CD14-positive monocyte (primary cell): ENCODE measurements at places on chromosomes 3 and 15.

- no peak for DNase-seq
- no peaks in the 10 kb centered on the region for H3K36me3 ChIP-seq
- H3K27ac ChIP-seq = no peak overlapping the region
- H3K27me3 ChIP-seq = no peaks in the 10 kb centered on the region
- no peaks in the 10 kb centered on the region for H3K4me1 ChIP-seq
These were observed 28.6 kb upstream of the OR5K1 start for GRCh38 chr3:98434412-98434811.

DNA sequence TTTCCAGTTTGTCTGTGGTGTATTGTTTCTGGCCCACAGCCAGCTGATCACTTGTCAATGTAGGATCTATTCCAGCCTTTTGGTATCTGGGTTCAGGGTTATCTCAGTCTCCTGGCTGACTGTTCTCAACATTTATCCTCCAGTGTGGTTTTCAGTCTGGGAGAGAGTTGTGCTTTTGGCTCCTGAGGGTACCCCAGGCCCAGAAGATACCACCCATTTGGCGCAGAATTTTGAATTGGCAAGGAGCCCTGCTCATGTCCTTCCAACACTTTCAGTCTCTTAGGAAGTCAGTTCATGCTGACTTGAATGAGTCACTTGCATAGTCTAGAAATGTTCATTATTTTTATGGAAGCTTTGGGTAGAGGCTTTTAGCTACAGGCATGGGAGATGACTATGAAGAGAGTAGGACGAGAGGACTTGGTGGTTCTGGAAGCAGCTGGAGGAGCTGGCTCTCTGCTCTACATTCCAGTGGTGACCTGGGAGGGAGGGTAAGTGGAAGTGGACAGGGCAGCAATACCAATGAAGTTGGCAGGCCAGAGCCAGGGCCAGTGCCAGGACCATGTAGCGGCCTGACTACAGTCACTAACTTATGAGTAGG lies 7.2 kb downstream of the POLR2H start:
- peaks cover 16% of the 10 kb centered on the region for H3K4me1 ChIP-seq
- H3K36me3 ChIP-seq = peaks cover 17% of the 10 kb centered on the region
- H3K4me3 ChIP-seq = no peak overlapping the region
- no peak for DNase-seq
- no peaks in the 10 kb centered on the region for H3K27me3 ChIP-seq

- H3K27ac ChIP-seq = no peak overlapping the region
- no peaks in the 10 kb centered on the region for H3K4me1 ChIP-seq
- no peak for DNase-seq
- H3K4me3 ChIP-seq = no peak overlapping the region
- peaks cover 24% of the 10 kb centered on the region for H3K36me3 ChIP-seq
- H3K27me3 ChIP-seq = no peaks in the 10 kb centered on the region
These were observed 115.6 kb downstream of the GSK3B start for GRCh38 chr3:119978554-119979208.

DNA sequence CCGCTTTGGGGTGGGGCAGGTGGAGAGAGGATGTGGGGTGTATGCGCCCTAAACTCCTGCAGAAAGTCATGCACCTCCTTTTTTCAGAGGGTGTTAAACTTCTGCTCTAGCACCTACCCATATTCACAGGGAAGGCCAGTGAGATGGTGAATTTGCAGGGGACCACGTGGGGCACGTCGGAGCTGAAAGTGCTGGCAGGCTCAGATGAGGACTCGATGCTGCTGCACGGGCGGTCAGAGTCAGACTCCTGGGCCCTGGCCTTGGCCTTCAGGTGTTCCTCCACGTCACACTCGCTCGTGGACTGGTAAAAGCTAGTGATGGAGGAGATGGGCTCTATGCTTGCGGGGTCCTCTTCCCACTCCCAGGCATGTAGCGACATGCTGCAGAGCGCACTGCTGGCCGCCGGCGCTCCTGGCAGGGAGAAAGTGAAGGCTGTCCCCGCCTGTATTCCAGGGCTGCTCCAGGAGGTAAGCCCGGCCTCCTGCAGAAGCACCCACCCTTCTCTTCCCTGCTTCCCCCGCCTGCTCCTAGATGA lies 883 bp downstream of the CFAP92 start:
- H3K27ac ChIP-seq = no peak overlapping the region
- H3K4me3 ChIP-seq = no peak overlapping the region
- H3K27me3 ChIP-seq = peaks cover 4% of the 10 kb centered on the region
- H3K36me3 ChIP-seq = no peaks in the 10 kb centered on the region

DNA sequence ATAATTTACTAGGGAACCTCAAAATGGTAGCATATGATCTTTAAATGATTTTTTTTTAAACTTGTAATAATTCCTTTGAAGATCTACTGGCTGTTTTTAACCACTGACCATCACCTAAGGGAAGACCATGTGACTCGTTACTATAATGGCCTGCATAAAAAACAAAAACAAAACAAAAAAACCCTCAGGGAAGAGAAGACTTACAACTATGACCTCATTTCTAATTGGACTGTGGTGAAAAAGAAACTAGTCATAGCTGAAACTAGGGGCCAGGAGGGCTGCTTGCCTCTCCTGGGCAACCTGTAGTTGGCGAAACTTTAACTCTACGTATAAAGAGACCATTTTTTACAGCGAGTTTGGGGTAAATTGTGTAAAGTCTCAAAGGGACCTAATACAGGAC lies 23.0 kb downstream of the PAQR9 start:
- no peak overlapping the region for H3K4me3 ChIP-seq
- no peaks in the 10 kb centered on the region for H3K4me1 ChIP-seq
- no peak overlapping the region for H3K27ac ChIP-seq

DNA sequence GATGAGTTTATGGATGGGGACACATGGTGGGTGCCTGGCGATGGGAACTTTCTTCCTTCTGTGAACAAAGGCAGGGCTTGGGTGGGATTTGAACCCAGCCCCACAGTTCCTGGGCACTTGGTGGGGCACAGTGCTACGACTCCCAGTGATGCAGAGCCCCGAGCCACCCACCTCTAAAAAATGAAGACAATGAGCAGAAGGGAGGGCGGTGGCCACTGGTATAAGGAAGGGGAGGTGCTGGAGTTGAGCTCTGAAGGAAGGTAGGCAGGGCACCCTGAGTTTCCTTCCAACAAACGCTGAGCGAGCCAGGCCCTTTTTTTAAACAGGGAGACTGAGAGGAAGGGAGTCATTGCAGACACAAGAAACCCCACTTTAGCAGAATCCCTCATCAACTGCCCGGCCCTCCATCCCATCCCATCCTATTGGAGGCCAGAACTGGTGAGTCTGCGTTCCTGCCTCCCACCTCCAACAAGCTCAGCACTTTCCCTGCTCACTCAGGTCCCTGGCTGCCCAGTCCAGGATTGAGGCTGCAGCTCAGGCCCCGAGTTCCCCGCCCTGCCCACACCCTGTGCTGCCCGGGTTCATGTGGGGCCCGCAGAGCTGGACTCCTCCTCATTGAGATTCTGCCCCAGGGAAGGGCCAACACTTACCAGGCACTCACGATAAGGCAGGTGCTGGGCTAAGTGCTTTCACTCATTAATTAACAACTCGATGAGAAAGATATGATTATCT lies 57.3 kb downstream of the LINGO1 start:
- H3K27ac ChIP-seq = no peak overlapping the region
- no peaks in the 10 kb centered on the region for H3K27me3 ChIP-seq
- no peaks in the 10 kb centered on the region for H3K36me3 ChIP-seq
- DNase-seq = no peak

DNA sequence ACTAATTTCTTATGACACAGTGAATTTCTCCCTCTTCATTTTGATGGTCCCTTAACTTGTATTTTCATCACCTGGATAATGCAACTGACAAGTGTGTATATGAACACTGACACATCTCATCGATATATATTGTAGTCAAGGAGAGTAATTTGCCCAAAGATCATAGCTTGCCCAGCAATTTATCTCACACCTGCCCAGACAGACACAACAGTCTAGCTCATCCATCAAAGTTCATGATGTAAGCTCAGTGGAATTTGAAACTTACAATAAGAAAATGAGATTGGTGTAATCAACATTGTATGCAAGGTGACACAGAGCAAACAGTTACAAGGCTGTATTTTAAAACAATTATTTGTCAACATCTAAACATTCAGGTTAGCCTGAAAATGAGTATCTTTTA lies 805.8 kb downstream of the NAALADL2 start:
- no peak overlapping the region for H3K4me3 ChIP-seq
- no peak overlapping the region for H3K27ac ChIP-seq
- H3K36me3 ChIP-seq = no peaks in the 10 kb centered on the region
- H3K27me3 ChIP-seq = no peaks in the 10 kb centered on the region
- no peaks in the 10 kb centered on the region for H3K4me1 ChIP-seq

GRCh38 chr15:84961114-84961452 lies 20.6 kb upstream of the PDE8A start:
- H3K27me3 ChIP-seq = no peaks in the 10 kb centered on the region
- H3K36me3 ChIP-seq = no peaks in the 10 kb centered on the region
- no peak overlapping the region for H3K4me3 ChIP-seq
- peaks cover 11% of the 10 kb centered on the region for H3K4me1 ChIP-seq

GRCh38 chr15:50150349-50150748 lies 31.3 kb upstream of the ATP8B4 start:
- DNase-seq = no peak
- no peak overlapping the region for H3K27ac ChIP-seq
- peaks cover 10% of the 10 kb centered on the region for H3K4me1 ChIP-seq
- H3K4me3 ChIP-seq = no peak overlapping the region
- no peaks in the 10 kb centered on the region for H3K27me3 ChIP-seq

- H3K36me3 ChIP-seq = no peaks in the 10 kb centered on the region
- H3K27me3 ChIP-seq = no peaks in the 10 kb centered on the region
- no peaks in the 10 kb centered on the region for H3K4me1 ChIP-seq
- peak overlapping the region; percentile 41 for H3K4me3 ChIP-seq
- DNase-seq = no peak
These were observed 21.4 kb upstream of the LIPC start for GRCh38 chr15:58410353-58410752.

DNA sequence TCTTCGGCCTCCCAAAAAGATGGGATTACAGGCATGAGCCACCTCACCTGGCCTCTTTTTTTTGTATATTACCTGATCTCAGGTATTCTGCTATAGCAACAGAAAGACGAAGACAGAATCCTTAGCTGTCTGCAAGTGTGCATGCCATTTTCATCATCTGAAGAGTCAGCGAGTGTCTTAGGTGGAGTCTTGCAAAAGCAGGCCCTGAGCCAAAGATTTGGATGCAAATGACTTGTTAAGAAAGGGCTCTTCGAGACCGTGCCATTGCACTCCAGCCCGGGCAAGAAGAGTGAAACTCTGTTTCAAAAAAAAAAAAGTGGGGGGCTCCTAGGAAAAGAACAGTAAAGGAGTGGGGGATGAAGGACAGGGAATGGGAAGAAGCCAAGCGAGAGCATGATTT lies 10.2 kb upstream of the TRIM69 start:
- H3K4me3 ChIP-seq = peak overlapping the region; percentile 66
- peaks cover 91% of the 10 kb centered on the region for H3K4me1 ChIP-seq

DNA sequence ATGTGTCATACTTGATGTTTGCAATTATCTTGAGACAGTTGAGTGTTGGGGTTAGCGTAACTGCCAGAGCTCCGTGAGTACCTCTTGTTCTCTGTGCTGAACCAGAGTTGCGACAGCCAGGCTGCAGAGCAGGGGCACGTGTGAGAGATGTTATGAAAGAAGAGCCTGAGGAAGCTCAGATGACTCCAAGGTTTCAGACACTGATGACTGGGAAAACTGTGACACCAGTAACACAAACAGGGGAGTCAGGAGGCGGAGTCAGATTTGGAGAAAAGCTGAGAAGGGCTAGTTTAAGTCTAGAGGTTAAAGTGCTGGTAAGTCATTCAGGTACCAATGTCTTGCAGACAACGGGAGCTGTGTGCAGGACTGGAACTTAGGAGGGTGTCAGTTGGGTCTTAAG lies 45.0 kb downstream of the BLM start:
- H3K4me3 ChIP-seq = peak overlapping the region; percentile 23
- DNase-seq = peak; percentile 97
- H3K27ac ChIP-seq = peak overlapping the region; percentile 34
- no peaks in the 10 kb centered on the region for H3K27me3 ChIP-seq
- peaks cover 21% of the 10 kb centered on the region for H3K4me1 ChIP-seq
- peaks cover 2% of the 10 kb centered on the region for H3K36me3 ChIP-seq

- no peak for DNase-seq
- no peaks in the 10 kb centered on the region for H3K36me3 ChIP-seq
- H3K4me3 ChIP-seq = no peak overlapping the region
These were observed 59.2 kb downstream of the CHDH start for GRCh38 chr3:53787016-53787415.

DNA sequence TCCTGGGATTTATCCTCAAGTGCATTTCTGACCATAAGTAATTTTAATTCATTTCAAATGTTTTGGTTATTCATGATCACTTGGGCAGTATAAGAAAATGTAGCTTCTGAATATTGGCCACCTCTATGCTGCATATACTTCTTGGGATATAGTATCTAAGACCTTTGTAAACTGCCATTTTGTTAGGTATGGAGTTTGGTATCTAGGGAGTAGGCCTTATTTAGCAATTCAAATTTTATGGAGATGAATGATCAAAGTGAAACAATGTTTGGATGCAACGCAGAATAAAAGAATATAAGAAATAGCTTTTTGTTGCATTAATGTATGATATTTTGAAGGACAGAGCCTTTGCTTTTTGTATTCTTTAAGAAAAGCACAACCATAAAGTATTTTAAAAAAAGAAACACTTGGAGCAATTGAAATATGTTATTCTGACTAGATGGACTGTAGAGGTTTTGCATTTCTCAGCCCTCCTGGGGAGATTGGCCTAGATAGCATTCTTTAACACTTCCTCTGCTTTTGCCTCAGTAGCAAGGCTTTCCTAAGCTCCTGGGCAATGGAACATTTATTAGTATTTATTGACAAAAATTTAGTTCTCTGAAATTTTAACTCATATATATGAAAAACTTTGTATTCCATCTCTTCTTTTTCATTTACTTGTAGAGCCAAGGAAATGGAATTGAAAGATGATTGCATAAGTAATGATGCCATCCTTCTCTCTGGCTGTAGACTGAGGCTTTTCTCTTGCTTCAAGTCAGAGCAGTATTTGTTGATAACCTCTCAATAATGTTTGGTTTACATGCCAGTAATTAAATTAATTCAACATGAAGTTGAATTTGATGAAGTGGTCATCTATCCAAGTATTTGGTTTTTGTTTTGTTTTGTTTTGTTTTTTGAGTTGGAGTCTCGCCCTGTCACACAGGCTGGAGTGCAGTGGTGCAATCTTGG lies 61.8 kb upstream of the UTS2B start:
- no peaks in the 10 kb centered on the region for H3K27me3 ChIP-seq
- peaks cover 51% of the 10 kb centered on the region for H3K36me3 ChIP-seq
- no peak overlapping the region for H3K27ac ChIP-seq
- no peaks in the 10 kb centered on the region for H3K4me1 ChIP-seq
- H3K4me3 ChIP-seq = no peak overlapping the region
- DNase-seq = no peak

GRCh38 chr15:38666865-38667510 lies 102.4 kb upstream of the RASGRP1 start:
- no peak overlapping the region for H3K27ac ChIP-seq
- no peak for DNase-seq
- no peaks in the 10 kb centered on the region for H3K36me3 ChIP-seq
- H3K4me3 ChIP-seq = no peak overlapping the region
- no peaks in the 10 kb centered on the region for H3K27me3 ChIP-seq
